Adrenal gland (tissue), 19 donors: ENCODE measurements at places on chromosomes 1 and 21. TPM values are rescaled to one million over a fixed set of nuclear protein-coding genes. Genes with fewer than 3 reads are reported as not detected.

The APOBEC4 gene
- total RNA-seq: not detected

The NEGR1 gene
- total RNA-seq: 3.8 TPM

The RHD gene
- total RNA-seq: 0.69 TPM

The TSPEAR gene
- not detected for total RNA-seq

The EDARADD gene
- 0.46 TPM for total RNA-seq

- no peaks in the 10 kb centered on the region for H3K36me3 ChIP-seq
- H3K4me1 ChIP-seq: no peaks in the 10 kb centered on the region
- no peak overlapping the region for H3K27ac ChIP-seq
- no peaks in the 10 kb centered on the region for H3K27me3 ChIP-seq
- no peak overlapping the region for H3K4me3 ChIP-seq
- DNase-seq: no peak
These were observed 126.8 kb downstream of the HIVEP3 start for GRCh38 chr1:41791667-41792484.

DNA sequence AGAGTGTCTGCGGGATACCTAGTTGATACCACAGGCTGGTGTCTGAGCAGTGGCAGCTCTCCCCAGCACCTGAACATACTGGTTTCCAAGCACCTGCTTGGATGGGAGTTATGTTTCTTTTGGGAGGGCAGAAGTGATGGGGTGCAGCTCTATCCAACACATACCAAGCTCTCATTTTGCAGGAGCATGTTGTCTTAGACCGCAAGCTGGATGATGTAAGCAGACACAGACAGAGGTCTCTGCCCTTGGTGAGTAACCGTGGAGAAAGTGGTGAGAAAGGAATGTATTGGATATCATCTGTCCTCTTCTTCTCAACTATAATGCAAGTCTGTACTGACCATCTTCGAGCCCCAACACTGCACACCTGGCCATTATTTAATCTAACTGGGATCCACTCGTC lies 37.4 kb downstream of the ZNF496 start:
- DNase-seq: no peak
- no peaks in the 10 kb centered on the region for H3K4me1 ChIP-seq
- no peaks in the 10 kb centered on the region for H3K27me3 ChIP-seq

GRCh38 chr1:46041974-46042373 lies 90.5 kb downstream of the PIK3R3 start:
- no peak overlapping the region for H3K4me3 ChIP-seq
- H3K27ac ChIP-seq: peak overlapping the region; percentile 28
- no peaks in the 10 kb centered on the region for H3K27me3 ChIP-seq
- no peaks in the 10 kb centered on the region for H3K36me3 ChIP-seq

DNA sequence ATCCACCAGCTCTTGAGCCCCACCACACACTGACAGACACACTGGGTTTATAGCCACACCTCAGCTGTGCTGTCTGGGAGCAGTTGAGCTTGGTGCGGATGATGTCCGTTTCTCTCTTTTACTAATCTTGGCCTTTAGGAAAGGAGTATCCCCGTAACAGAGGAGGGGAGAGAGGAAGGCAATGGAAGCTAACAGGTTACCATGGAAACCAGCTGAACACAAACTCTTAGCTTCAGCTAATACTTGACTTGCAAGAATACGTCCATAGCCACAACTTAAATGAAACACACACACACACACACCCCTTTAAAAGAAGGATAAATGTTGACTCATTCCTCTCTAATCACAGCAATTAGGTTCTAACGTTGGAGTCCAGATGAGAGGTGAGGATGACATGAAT lies 28.0 kb upstream of the LRRN2 start:
- H3K4me1 ChIP-seq: no peaks in the 10 kb centered on the region
- H3K36me3 ChIP-seq: no peaks in the 10 kb centered on the region
- no peak for DNase-seq
- no peak overlapping the region for H3K27ac ChIP-seq
- H3K4me3 ChIP-seq: no peak overlapping the region
- H3K27me3 ChIP-seq: peaks cover 26% of the 10 kb centered on the region

- peak overlapping the region; percentile 88 for H3K27ac ChIP-seq
- DNase-seq: no peak
- H3K4me1 ChIP-seq: peaks cover 6% of the 10 kb centered on the region
- no peaks in the 10 kb centered on the region for H3K27me3 ChIP-seq
- H3K36me3 ChIP-seq: no peaks in the 10 kb centered on the region
- no peak overlapping the region for H3K4me3 ChIP-seq
These were observed 31.2 kb downstream of the BATF3 start for GRCh38 chr1:212668477-212668876.

GRCh38 chr1:56572334-56573050 lies 6.9 kb downstream of the PLPP3 start:
- H3K27ac ChIP-seq: no peak overlapping the region
- no peaks in the 10 kb centered on the region for H3K36me3 ChIP-seq
- H3K27me3 ChIP-seq: no peaks in the 10 kb centered on the region
- peaks cover 41% of the 10 kb centered on the region for H3K4me1 ChIP-seq
- H3K4me3 ChIP-seq: no peak overlapping the region
- DNase-seq: no peak

GRCh38 chr1:3879787-3880428 lies 20.2 kb downstream of the C1orf174 start:
- H3K4me3 ChIP-seq: no peak overlapping the region
- no peaks in the 10 kb centered on the region for H3K27me3 ChIP-seq
- H3K4me1 ChIP-seq: no peaks in the 10 kb centered on the region
- H3K36me3 ChIP-seq: peaks cover 10% of the 10 kb centered on the region
- DNase-seq: no peak

GRCh38 chr1:209661071-209661470 lies 8.8 kb upstream of the LAMB3 start:
- H3K27ac ChIP-seq: no peak overlapping the region
- peaks cover 24% of the 10 kb centered on the region for H3K4me1 ChIP-seq
- no peak overlapping the region for H3K4me3 ChIP-seq
- DNase-seq: no peak
- H3K36me3 ChIP-seq: no peaks in the 10 kb centered on the region

DNA sequence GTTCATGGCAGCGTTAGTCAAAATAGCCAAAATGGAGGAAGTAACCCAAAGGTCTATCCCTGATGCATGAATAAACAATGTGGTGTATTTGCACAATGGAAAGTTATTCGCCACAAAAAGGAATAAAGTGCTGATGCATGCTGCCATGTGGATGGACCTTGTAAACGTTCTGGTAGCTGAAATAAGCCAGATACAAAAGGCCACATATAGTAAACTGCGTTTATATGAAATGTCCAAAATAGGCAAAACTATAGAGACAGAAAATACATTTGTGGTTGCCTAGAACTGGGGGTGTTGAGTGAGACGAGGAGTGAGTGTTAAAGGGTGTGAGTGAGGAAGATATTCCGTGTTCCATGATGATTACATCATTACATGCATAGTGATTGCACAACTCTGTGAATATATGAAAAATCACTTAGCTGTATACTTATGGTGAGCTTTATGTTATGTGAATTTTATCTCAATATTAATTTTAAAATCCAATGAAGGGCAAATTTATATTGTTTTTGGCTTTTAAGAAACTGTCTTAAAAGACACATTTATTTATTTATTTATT lies 321.3 kb downstream of the KIF26B start:
- H3K27ac ChIP-seq: no peak overlapping the region
- no peaks in the 10 kb centered on the region for H3K4me1 ChIP-seq
- H3K4me3 ChIP-seq: no peak overlapping the region
- H3K36me3 ChIP-seq: no peaks in the 10 kb centered on the region
- H3K27me3 ChIP-seq: no peaks in the 10 kb centered on the region
- DNase-seq: no peak

DNA sequence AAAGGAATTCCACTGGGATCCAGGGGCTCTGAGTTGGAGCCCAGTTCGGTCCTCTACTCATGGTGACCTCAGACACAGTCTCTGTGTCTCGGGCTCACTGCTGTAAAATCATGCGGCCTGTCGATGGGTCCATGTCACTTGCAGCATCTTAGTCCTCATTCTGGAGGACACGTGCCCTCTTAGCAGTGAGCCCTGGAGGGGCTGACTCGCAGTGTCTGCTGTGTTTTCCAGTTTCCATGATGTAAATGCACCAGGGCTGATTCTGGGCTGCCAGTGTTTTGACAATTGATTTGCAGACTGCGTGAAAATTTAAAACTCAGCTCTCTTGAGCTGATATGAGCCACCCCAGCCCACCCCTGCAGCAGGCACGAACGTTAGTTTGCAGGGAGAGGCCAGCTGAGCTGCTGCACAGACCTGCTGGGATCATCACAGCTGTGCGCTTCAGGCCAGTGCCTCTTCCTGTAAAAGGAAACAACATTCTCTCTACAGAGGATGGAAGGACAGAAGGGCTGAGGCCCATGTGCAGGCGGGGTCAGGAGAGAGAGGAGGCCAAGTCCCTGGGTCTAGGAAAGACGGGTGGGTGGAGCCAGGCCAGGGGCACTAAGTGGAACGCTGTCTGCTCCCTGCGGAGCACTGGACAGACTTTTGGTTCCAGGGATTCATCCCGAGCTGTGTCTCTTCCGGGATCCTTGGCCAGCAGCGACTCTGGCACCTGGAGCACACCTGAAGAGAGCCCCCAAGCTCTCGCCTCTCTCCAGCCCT lies 42.6 kb downstream of the RSPH1 start:
- H3K4me3 ChIP-seq: no peak overlapping the region
- DNase-seq: no peak
- H3K4me1 ChIP-seq: no peaks in the 10 kb centered on the region
- H3K27me3 ChIP-seq: no peaks in the 10 kb centered on the region
- no peak overlapping the region for H3K27ac ChIP-seq
- H3K36me3 ChIP-seq: no peaks in the 10 kb centered on the region

DNA sequence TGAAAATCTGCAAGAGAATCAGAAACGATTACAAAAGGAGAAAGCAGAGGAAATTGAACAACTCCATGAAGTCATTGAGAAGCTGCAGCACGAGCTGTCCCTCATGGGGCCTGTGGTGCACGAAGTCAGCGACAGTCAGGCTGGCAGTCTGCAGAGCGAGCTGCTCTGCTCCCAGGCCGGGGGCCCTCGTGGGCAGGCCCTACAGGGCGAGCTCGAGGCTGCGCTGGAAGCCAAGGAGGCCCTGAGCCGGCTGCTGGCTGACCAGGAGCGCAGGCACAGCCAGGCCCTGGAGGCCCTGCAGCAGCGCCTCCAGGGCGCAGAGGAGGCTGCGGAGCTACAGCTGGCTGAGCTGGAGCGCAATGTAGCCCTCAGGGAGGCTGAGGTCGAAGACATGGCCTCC lies 47.5 kb upstream of the DIP2A start:
- no peaks in the 10 kb centered on the region for H3K27me3 ChIP-seq
- H3K36me3 ChIP-seq: peaks cover 42% of the 10 kb centered on the region
- no peaks in the 10 kb centered on the region for H3K4me1 ChIP-seq
- no peak for DNase-seq

DNA sequence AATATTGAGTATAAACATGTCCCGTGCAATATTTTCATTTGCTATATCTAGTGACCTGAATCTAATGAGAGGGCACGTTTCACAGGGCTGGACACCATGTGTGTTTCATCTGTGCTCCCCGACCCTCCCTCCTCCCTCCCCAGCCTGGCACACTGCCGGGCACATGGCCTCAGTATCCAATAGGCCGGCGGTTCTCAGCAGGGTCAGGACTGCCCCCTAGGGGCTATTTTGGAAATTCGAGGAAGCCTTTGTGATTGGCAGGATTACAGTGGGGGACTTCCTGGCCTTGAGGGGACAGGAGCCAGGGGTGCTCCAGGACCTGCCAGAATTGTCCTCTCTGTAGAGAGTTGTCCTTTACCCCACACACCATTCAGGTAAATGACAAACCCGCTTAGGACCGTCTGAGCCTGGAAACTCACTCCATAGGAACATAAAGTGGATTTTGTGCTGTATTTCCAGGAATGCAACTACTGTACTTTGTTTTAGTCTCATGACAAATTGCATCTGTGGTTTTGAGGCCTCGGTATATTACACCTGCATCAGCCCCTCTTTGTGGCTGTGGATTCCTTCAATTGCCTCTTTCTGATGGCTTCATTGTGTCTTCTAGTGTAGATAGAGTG lies 109.5 kb upstream of the SIM2 start:
- H3K27me3 ChIP-seq: no peaks in the 10 kb centered on the region
- H3K36me3 ChIP-seq: no peaks in the 10 kb centered on the region
- no peak overlapping the region for H3K27ac ChIP-seq
- no peak overlapping the region for H3K4me3 ChIP-seq

DNA sequence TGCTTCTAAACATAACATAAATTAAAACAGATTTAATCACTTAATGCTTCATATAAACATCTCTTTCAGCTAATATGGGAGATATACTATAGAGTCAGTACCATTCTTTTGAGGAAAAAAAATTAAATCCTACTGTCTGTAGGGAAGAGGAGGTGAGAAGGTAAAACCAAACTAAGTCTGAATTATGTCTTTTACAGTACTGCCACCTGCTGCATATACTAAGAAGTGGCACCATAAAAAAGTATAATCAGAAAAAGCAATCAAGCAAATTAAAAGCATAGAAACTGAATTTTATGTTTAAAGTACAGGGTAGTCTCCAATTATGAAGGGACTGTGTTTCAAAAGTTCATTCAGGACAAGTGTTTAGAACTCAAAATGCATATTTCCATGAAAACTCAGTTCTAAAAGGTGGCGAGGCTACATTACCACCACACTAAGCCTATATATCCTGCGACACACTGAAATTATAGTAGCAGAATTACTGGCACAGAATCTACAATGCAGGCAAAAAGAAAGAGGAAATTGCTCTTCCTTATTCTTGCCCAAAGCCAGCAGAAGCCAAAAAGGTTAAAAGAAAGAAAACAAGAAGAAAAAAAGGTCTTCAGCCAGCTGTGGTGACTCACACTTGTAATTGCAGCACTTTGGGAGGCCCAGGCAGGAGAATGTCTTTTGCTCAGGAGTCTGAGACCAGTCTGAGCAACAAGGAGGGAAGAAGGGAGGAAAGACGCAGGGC lies 9.0 kb downstream of the NSL1 start:
- H3K4me3 ChIP-seq: no peak overlapping the region
- peaks cover 3% of the 10 kb centered on the region for H3K4me1 ChIP-seq
- no peaks in the 10 kb centered on the region for H3K27me3 ChIP-seq
- H3K36me3 ChIP-seq: no peaks in the 10 kb centered on the region
- no peak overlapping the region for H3K27ac ChIP-seq

GRCh38 chr21:15255261-15255660 lies 190.5 kb upstream of the NRIP1 start:
- no peaks in the 10 kb centered on the region for H3K36me3 ChIP-seq
- H3K27ac ChIP-seq: no peak overlapping the region
- H3K4me1 ChIP-seq: no peaks in the 10 kb centered on the region
- no peak for DNase-seq
- no peak overlapping the region for H3K4me3 ChIP-seq
